Kidney (tissue), 22 donors: ENCODE measurements at places on chromosomes 1 and 21.
A peak's percentile ranks its signal among the peaks of the same experiment; 100 is the strongest.

GRCh38 chr21:35792569-35793305 lies 267.6 kb downstream of the SETD4 start:
- DNase-seq = no peak

- peak; percentile 82 for DNase-seq
Observed at GRCh38 chr1:202710070-202711045, at the start of gene SYT2. SYT2 (minus strand) TSS chr1:202710454; CDS start chr1:202605772, 104,682 bp downstream.

GRCh38 chr1:193558491-193559028 lies 372.1 kb upstream of the B3GALT2 start:
- DNase-seq = no peak

GRCh38 chr1:161721738-161722343 lies 497 bp downstream of the FCRLB start:
- no peak for DNase-seq

DNA sequence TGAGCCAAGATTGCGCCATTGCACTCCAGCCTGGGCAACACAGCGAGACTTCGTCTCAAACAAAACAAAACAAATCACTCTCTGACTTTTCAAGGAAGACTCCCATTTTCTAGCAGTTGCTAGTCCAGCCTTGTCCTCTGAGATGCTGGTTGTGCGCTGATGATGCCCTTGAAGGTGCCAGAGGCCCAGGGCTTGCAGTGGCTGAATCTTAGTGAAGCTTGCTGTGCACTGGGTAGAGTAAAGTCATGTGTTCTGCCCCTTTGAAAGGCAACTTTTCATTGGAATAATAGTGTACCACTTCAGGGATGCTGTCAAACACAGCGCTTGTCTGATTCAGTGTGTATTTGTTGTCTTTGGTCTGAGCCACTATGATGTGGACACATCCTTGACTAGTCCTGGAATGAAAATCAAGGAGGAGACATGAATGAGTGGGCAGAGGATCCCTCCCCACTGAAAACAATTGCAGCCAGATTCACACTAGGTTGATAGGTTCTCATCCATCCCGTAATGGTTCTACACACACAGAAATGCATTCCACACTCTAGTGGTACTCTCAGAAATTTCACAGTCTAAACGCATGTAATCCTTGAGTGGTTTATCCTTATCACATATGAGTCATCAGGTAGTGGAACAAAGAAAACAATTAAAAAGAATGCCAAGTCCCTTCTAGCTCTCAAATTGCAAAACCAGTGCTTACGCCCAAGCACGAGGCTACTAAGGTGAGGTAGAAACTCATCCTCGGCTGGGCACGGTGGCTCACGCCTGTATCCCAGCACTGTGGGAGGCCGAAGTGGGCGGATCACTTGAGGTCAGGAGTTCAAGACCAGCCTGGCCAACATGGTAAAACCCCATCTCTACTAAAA lies 17.8 kb upstream of the TDRD10 start:
- no peak for DNase-seq

- no peak for DNase-seq
Observed at GRCh38 chr1:112528076-112528475, 19.3 kb downstream of the WNT2B start.

- no peak for DNase-seq
Observed at GRCh38 chr1:160711276-160711601, 383 bp downstream of the CD48 start.

DNA sequence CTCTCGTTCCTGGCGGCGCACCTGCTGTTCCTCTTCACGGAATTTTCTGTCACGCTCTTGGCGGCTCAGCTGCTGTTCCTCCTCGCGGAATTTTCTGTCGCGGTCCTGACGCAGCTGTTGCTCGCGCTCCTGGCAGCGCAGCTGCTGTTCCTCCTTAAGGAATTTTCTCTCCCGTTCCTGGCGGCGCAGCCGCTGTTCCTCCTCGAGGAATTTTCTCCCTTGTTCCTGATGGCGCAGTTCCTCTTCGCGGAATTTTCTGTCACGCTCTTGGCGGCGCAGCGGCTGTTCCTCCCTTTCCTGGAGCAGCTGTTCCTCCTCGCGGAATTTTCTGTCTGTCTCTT lies 6.4 kb downstream of the TCHH start:
- peak; percentile 34 for DNase-seq

- DNase-seq = no peak
Observed at GRCh38 chr1:64623750-64624191, 121.1 kb upstream of the RAVER2 start.

- DNase-seq = no peak
Observed at GRCh38 chr1:86375688-86376087, 20.4 kb downstream of the ODF2L start.

- no peak for DNase-seq
Observed at GRCh38 chr1:214164173-214164572, 116.8 kb upstream of the SMYD2 start.

- no peak for DNase-seq
Observed at GRCh38 chr1:84869720-84870119, 23.3 kb downstream of the LPAR3 start.

DNA sequence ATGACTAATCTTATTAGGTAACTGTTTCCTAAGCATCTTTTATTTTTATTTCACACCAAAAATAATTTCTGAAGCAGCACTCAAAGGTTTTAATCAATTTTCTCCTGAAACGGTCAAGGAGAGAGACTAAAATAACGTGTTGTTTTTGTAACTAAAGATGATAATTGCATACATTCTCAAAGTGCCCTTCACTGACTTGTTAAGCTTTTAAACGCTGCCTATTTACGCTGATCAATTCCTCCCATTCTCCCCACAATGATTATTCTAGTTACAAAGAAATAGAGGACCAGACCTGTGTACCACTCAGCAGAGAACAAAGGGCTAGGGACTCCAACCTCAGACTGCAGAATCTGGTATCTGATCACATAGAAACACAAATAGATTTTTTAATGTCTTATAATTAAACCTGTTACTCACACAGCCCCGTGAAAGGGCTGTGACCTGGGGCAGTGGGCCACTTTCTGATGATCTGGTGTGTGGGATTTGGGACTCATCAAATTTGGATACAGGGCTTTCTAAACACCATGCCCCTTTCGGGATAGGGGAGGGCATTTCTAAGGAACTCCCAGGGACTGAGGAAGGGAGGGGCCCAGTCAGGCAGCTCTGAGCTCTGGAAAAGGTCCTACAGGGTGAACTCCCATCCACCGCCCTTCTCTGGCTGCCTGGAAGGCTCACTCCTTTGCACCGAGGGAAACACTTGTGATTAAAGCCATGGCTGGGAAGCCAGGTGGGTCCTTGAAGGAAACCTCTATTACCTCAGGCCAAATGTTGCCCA lies 65.2 kb downstream of the BCAR3 start:
- DNase-seq = no peak

DNA sequence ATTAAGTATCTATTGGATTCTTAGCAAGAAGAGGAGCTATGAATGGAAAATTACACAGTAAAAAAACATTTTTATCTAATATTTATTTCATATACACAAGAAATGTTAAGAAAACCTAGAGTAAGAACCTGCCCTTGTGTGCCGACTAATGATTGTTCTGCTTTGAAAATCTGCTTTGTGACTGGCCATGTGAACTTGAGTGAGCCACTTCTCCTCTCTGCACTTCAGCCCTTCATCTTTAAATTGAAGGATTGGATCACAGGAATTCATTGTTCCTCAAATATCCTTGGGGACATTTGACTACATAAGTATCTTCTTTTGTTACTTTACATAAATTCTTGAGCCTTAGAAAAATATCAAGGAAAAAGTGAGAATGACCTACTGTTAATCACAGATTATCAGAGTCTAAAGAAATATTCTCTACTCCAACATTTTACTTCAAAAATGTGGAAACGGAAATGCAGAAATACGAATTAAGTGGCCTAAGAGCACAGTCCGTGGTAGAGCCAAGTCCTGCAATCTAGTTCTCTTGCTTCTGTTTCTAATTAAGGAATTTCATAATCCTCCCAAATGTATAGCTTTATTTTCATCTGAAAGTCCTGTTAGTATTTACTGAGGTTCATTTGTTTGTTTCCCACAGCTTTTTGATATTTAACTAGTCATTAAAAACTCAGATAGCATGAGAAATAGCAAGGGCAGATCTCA lies 46.3 kb upstream of the SAMSN1 start:
- DNase-seq = no peak

- DNase-seq = no peak
Observed at GRCh38 chr1:95057351-95057750, 15.4 kb downstream of the ALG14 start.

DNA sequence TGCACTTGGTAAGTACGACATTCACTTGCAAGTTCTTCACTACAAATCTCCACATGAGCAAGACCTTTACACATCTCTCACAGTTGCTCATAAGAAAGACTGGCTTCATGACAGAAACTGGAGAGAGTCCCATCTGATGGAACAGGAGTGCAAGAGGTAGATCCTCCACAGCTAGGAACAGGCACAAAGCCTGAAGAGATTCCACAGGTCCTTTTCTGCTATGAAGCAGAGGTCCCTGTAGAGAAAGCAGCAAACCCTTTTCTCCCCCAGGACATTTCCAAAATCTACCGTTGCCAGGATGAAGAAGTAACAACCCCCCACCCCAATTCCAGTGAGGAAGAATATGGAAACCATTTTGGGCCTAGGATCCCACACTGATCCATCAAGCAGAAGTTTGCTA lies 47.3 kb downstream of the EIF4G3 start:
- DNase-seq = no peak

DNA sequence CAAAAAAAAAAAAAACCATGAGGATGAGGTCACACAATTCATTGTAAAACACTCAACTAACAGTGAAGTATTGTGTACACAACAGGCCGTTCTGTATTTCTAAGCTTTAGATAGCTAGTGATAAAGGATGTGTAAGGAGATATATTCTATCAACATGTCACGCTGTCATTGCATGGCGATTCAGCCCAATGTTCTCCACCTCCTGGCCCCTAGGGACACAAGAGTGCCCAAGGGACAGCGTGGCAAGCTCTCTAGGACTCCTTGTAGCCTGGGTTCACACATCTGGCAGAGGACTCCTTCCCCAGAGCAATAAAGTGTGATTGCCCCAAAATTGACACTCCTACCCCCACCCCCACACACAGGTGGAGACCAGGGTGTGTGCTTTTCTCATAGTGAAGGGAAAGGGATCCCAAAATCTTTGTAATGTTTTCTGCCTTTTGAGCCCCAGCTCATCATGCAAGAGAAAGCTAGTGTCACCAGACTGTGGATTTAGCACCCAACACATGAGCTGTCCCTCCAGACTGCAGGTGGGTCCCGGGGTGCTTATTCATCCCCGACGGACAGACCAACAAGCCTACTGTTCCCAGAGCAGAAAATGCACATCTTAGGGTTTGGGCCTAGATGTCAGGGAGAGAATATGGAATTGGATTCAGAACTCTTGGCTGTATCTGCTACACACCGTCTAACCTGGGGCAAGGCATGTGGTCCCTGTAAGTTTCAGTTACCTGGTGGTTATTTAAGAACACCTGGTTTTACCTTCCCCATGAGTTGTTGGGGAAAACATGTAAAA lies 11.5 kb downstream of the TMPRSS3 start:
- DNase-seq = no peak

GRCh38 chr1:180190091-180190490 lies 35.4 kb downstream of the QSOX1 start:
- DNase-seq = no peak

DNA sequence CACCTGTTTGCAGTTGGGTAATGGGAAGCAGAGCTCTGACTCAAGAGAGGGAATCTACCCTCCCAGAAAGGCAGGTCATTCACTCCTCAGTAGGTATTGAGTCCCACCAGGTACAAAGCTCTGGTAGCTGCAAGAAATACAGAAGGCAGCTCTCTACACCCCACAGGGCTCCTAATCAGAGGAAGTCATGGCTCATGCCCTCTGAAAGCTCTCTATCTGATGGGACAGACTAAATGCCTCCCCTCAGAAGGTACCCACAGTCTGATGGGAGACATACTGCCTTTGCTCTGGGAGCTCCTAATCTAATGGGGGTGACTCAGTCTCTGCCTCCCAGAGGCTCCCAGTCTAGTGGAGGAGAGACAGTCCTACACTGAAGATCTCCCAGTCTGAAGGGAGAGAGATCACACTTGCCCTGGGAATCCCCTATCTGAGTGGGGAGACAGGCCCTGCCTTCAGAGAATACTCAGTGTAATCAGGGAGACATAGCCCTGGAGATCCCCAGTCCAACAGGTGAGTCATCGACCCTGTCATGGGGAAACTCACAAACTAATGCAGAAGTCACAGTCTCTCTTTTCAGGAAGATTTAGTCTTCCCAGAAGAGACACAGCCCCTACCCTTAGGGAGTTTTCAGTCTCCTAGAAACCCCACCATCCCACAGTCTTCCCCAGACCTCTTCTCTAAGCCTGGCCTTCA lies 23.7 kb downstream of the CAMK1G start:
- DNase-seq = no peak

DNA sequence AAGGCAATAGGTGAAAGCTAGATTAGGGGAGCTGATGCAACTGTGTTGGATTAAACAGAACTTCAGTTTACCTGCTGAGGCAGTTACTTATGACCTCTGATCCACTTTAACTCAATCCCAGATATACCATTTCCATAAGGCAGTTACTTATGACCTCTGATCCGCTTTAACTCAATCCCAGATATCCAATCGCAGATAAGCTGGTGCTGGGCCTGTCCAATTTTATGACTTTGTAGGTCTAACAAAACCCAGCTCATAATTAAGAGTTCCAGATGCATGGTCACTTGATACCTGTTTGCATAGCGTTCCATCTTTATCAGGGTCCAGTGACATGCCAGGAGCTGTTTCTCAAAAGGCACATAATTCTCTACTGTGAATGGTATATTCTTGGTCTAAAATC lies 396.0 kb downstream of the AGBL4 start:
- no peak for DNase-seq

GRCh38 chr1:80444171-80444570 lies 1356.6 kb upstream of the ADGRL2 start:
- DNase-seq = no peak

GRCh38 chr1:54538538-54538937 lies 9.5 kb upstream of the ACOT11 start:
- no peak for DNase-seq

DNA sequence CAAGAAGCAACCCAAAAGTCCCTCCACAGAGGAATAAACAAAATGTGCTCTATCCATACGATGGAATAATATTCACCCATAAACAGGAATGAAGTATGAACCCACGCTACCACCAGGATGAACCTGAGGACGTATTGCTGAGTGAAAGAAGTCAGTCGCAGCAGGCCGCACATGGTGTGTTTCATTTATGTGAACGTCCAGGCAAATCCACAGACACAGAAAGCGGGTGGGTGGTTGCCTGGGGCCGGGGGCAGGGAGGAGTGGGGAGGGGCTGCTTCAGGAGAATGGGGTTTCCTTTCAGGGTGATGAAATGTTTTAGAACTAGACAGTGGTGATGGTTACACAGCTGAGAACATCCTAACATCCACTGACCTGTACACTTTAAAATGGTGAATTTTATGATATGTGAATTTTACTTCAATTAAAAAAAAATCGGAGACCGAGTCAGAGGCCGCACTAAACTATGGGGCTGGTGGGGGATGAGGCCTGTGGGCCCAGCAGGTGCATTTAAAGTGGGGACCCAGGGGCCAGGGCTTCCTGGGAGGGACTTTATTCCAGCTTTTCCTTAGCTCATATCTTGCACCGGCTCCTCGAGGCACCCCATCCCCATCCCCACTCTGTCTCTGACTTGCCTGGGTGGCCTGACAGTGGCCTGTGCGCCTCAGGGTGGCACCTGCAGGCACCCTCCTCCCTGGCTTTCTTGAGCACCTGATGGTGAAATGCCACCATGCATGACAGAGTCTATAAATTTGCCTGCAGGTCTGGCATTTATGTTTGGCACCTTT lies 392.6 kb upstream of the VAMP3 start:
- no peak for DNase-seq
